Renal cortical epithelial cell (primary cell): ENCODE measurements at places on chromosomes 1 and 21. TPM values are rescaled to one million over a fixed set of nuclear protein-coding genes. Genes with fewer than 3 reads are reported as not detected.

The CCDC17 gene
- 0.52 and 1.1 TPM in 2 replicates for total RNA-seq

The GUCA2B gene
- total RNA-seq, result not detected in 2 replicates

The LCE3E gene
- not detected in 2 replicates for total RNA-seq

The ANKRD45 gene
- 1.4 and 17.4 TPM in 2 replicates for total RNA-seq

The SERINC2 gene
- 16.5 and 38.6 TPM in 2 replicates for total RNA-seq

The ZSCAN20 gene
- total RNA-seq, result 7.6 and 15.9 TPM in 2 replicates

The RPS6KA1 gene
- total RNA-seq, result 81.5 and 105 TPM in 2 replicates

The CDK11A gene
- 3.6 and 15.1 TPM in 2 replicates for total RNA-seq

The AXDND1 gene
- total RNA-seq, result 0.45 TPM in 1 of 2 replicates, not detected in the other

The RIPPLY3 gene
- total RNA-seq, result 0.15 and 0.69 TPM in 2 replicates

The ADAMTSL4 gene
- 1.4 and 7.4 TPM in 2 replicates for total RNA-seq

The ADCY10 gene
- total RNA-seq, result 0.25 TPM in 1 of 2 replicates, not detected in the other

The SLC30A10 gene
- total RNA-seq, result 0.05 TPM in 1 of 2 replicates, not detected in the other

The CNIH3 gene
- 2.5 and 3.3 TPM in 2 replicates for total RNA-seq

The TMEM51 gene
- 37.4 and 55.9 TPM in 2 replicates for total RNA-seq

The SELENOF gene
- total RNA-seq, result 223 and 247 TPM in 2 replicates

The FAM151A gene
- total RNA-seq, result not detected in 2 replicates

The IFI44L gene
- total RNA-seq, result 10.8 and 12.2 TPM in 2 replicates

The KCNN3 gene
- total RNA-seq, result under 0.01 TPM in 1 of 2 replicates, not detected in the other

The AGMAT gene
- total RNA-seq, result 0.99 and 5.6 TPM in 2 replicates

The RASSF5 gene
- 0.35 and 0.52 TPM in 2 replicates for total RNA-seq
